Heart right ventricle (tissue), 16 donors: ENCODE measurements at places on chromosomes 6 and 20. TPM values are rescaled to one million over a fixed set of nuclear protein-coding genes. Genes with fewer than 3 reads are reported as not detected.

GRCh38 chr6:157560691-157561413 is 179.9 kb downstream of the ZDHHC14 start:
- no peaks in the 10 kb centered on the region for H3K4me1 ChIP-seq
- no peak for DNase-seq
- no peak overlapping the region for H3K27ac ChIP-seq
- no peak overlapping the region for H3K4me3 ChIP-seq
- no peaks in the 10 kb centered on the region for H3K36me3 ChIP-seq
- no peaks in the 10 kb centered on the region for H3K27me3 ChIP-seq

GRCh38 chr6:157724960-157725741 is 97.9 kb upstream of the SNX9 start:
- no peaks in the 10 kb centered on the region for H3K27me3 ChIP-seq
- no peak overlapping the region for H3K4me3 ChIP-seq
- H3K36me3 ChIP-seq, result no peaks in the 10 kb centered on the region
- peak; percentile 16 for DNase-seq
- H3K27ac ChIP-seq, result no peak overlapping the region
- peaks cover 27% of the 10 kb centered on the region for H3K4me1 ChIP-seq

- H3K4me3 ChIP-seq, result no peak overlapping the region
- H3K27me3 ChIP-seq, result no peaks in the 10 kb centered on the region
- H3K36me3 ChIP-seq, result no peaks in the 10 kb centered on the region
- H3K4me1 ChIP-seq, result no peaks in the 10 kb centered on the region
- DNase-seq, result no peak
Measured at GRCh38 chr6:106223300-106223930, 102.1 kb downstream of the ATG5 start.

DNA sequence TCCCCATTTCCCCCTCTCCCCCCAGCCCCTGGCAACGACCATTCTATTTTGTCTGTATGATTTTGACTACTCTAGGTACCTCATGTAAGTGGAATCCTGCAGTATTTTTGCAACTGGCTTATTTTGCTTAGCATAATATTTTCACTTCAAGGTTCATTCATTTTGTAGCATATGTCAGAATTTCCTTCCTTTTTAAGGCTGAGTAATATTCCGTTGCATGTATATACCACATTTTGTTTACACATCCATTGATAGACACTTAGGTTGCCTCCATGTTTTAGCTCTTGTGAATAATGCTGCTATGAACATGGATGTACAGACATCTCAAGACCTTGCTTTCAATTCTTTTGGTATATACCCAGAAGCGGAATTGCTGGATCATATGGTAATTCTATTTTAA is 1.4 kb upstream of the UQCC2 start:
- no peaks in the 10 kb centered on the region for H3K27me3 ChIP-seq
- no peaks in the 10 kb centered on the region for H3K36me3 ChIP-seq
- peaks cover 34% of the 10 kb centered on the region for H3K4me1 ChIP-seq
- no peak overlapping the region for H3K4me3 ChIP-seq
- DNase-seq, result no peak

GRCh38 chr20:10611357-10611756 is 62.4 kb downstream of the JAG1 start:
- H3K4me3 ChIP-seq, result no peak overlapping the region
- no peaks in the 10 kb centered on the region for H3K36me3 ChIP-seq
- H3K27ac ChIP-seq, result no peak overlapping the region
- DNase-seq, result peak; percentile 70
- H3K27me3 ChIP-seq, result no peaks in the 10 kb centered on the region

- DNase-seq, result no peak
- H3K27me3 ChIP-seq, result no peaks in the 10 kb centered on the region
- H3K4me1 ChIP-seq, result no peaks in the 10 kb centered on the region
Measured at GRCh38 chr6:155778336-155778735, 322.7 kb upstream of the NOX3 start.

- no peak overlapping the region for H3K4me3 ChIP-seq
- H3K27ac ChIP-seq, result no peak overlapping the region
- H3K4me1 ChIP-seq, result peaks cover 12% of the 10 kb centered on the region
- H3K27me3 ChIP-seq, result no peaks in the 10 kb centered on the region
Measured at GRCh38 chr6:79215213-79215824, 19.2 kb downstream of the HMGN3 start.

DNA sequence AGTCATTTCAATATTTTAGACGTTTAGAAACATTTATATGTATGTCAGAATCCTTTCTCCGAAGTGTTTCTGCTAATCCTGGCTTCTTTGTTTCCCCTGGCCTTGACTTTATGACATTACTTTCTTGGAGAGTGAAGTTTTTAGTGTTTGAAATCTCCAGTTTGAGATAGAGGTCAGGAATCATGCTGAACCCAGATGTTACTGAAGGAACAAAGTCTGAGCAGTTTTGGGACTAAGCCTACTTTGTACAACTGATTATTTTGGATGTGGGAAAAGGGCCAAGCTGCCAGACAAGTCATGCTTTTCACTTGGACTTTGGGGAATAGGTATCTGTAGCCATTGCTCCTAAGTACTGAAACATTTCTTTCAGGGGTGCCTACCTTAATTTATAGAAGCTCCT is 2.3 kb downstream of the RNF144B start:
- peak overlapping the region; percentile 83 for H3K27ac ChIP-seq
- no peak for DNase-seq
- H3K27me3 ChIP-seq, result no peaks in the 10 kb centered on the region

- peak; percentile 30 for DNase-seq
- no peaks in the 10 kb centered on the region for H3K36me3 ChIP-seq
- peaks cover 47% of the 10 kb centered on the region for H3K27me3 ChIP-seq
Measured at GRCh38 chr6:39330476-39330875, 8.0 kb upstream of the KCNK16 start.

- H3K4me1 ChIP-seq, result no peaks in the 10 kb centered on the region
- no peak overlapping the region for H3K27ac ChIP-seq
- no peaks in the 10 kb centered on the region for H3K27me3 ChIP-seq
- H3K36me3 ChIP-seq, result no peaks in the 10 kb centered on the region
- H3K4me3 ChIP-seq, result no peak overlapping the region
Measured at GRCh38 chr6:117728626-117729025, 53.4 kb downstream of the NUS1 start.

Gene SLC17A1
- polyA plus RNA-seq, result not detected

Gene CPXM1
- 4.9 TPM for polyA plus RNA-seq
